ENCODE measurements at places on chromosomes 12 and 14.

DNA sequence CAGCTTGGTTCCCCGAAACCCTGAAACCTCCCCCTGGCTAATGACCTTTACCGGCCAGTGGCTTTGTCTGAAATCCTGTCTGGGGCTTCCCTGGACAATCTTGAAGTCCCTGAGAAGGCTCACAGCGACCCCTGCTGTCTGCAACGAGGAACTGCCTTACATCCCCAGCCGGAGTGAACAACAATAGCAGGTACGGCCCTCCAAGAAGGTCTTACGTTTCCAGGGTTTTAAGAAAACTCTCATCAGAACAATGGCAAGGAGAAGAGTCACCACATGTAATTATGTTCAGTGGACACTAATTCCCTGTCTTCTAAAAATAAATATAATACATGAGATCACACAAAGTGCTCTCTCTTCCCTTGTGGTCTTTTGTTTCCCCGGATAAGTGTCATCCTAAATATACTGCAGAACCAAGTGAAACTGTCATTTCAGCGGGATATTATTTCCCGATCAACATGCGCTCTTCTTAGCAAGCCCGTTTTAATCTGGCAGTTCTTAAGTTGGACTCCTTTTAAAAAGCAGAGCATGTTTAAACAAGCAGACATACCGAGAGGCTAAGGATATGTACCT, 53.3 kb downstream of the RBM19 start:
- DNase-seq: peak; percentile 34

- no peak for DNase-seq
Measured at GRCh38 chr14:66746316-66747006, 238.5 kb downstream of the GPHN start.

GRCh38 chr12:132812631-132813305, 15.9 kb downstream of the GOLGA3 start:
- no peak for DNase-seq

DNA sequence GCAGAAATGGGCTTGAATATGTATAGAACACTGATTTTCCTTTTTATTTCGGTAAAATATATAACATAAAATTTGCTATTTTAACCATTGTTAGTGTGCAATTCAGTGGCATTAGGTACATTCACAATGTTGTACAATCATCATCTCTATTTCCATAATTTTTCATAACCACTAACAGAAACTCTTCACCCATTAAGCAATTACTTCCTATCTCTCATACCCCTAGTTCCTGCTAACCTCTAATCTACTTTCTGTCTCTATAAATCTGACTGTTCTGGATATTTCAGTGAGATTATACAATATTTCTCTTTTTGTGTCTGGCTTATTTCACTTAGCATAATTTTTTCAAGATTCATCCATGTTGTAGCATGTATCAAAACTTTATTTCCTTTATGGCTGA, 8.9 kb upstream of the RNF212B start:
- DNase-seq: no peak

DNA sequence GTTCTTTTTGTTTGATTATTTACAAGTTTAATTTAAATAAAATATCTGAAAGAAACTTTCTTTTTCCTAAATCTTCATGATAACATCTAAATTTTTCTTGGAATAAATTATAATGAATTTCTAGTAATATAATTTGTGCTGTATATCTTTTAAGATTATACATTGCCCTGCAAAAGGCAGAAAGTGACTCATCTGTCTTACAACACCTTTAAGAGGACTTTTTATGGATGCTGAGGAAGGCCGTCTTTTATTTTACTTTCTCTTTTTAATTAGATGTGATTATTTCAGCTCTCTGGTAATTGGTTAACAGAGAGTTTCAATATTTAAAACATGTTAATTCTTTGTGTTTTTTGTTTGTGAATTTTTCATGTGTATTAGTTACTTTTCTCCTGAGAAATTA, 598.4 kb downstream of the RPL10L start:
- DNase-seq: no peak

DNA sequence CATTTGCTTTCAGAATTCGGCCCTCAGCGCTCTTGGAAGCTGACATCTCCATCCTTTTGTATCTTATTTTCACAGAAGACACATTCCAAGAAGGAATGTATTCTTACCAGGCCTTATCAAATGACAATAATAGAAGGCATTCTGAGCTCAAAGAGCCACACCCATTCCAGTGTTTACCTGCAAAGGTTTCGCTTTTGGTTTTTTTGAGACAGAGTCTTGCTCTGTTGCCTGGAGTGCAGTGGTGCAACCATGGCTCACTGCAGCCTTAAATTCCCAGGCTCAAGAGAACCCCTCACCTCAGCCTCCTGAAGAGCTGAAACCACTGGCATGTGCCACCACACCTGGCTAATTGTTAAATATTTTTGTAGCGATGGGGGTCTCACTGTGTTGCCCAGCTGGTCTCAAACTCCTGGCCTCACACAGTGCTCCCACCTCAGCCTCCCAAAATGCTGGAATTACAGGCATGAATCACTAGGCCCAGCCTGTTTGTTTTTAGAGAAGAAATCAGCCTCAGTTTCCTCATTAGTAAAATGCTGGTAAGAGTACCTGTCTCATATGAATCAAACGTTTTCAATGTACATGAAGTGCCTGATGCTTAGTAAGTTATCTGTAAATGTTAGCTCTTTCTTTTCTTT, 69.2 kb downstream of the SLC6A12 start:
- no peak for DNase-seq

DNA sequence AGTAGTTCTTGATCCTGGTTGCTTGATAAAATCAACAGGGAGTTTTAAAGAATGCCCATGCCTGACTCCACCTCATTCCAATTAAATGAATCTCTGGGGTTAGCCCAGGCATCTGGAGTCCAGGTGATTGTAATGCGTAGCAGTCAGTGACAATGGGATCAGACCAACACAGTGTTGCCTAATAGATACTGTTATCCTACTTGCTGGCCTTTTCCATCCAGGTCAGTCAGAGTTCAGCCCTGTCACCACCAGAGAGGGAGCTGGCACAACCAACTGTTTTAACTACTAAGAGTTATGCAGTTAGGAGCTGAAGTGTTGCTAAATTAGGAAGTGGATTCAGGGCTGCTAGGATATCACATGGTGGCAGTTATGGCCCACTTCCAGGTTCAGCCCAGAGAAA, 107.1 kb downstream of the GPR135 start:
- no peak for DNase-seq

- DNase-seq: no peak
Measured at GRCh38 chr12:40122842-40123241, 17.0 kb upstream of the SLC2A13 start.

DNA sequence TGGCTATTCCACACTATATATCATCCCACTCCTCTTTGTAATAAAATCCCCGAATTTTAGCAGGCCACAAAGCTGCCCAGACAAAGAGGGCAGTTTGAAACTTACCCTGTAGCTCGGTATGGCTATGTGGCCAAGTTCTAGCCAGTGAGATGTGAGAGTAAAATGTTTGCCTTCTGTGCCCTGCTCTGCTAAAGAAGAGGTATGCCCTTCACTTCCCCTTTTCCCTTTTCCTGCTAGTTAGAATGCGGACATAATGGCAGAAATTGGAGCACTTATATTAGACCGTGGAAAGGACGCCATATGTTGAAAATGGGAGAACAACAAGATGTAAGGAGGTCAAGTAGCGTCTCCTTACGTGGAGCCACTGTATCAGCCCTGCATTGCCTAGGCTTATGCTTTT, 11.5 kb upstream of the CCDC91 start:
- no peak for DNase-seq

- no peak for DNase-seq
Measured at GRCh38 chr14:45252366-45253069, 484 bp downstream of the MIS18BP1 start.

DNA sequence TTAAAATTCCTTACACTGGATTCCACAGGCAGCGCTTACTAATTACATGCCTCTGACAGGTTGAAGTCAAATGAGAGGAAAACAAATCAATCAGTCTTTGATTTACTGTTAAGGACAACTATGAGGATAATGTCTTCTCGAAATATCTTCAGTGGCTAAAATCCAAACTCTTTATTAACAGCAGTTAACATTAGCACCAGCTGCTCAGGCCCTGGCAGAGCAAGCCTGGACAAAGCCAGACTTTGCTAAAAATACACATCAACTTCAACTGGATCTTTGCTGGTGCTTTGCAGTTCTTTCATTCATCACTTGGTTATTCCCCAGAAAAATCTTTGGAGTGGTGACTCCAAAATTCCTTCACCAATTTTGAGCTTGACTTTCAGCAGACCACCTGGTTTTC, 98.7 kb downstream of the HECTD4 start:
- no peak for DNase-seq

GRCh38 chr12:21813125-21813524, 38.6 kb upstream of the KCNJ8 start:
- no peak for DNase-seq

GRCh38 chr12:49189731-49190716, 1.1 kb upstream of the TUBA1A start:
- no peak for DNase-seq

DNA sequence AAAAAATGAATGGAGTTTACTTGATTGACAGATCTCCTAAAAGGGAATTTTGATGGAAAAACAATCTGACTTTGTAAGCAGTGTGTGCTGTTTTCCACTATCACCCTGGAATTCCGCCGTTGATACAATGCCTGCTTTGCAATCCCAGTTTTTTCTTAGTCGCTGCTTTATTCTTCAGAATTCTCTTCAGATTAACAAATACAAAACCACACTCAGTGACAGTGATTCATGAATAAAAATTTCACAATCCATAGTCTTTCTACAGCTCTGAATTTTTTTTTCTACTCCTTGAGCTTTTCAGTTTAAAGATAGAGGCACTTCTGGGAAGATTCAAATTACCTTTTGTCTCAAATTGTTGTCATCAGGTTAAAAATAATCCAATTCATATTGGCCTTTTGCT, 44.6 kb upstream of the KITLG start:
- DNase-seq: no peak

DNA sequence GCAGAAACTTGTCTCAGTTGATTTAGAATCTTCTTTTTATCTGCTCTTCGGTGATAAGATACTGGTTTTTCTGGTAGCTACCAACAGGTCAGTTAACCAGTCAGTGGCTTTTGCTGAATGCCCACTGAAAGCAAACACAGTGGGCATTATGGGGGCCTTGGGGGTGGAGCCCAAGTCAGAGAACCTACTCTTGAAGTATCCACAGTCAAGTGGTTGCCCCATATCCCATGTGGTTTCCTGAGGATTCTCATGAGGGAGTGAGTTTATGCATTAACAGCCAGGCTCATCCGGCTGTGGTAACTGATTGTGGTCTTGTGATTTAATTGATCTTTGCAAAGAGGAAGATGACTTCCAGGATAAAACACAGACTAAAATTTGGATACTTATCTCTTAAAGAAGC, 83.7 kb downstream of the ST8SIA1 start:
- no peak for DNase-seq

- no peak for DNase-seq
Measured at GRCh38 chr12:95549392-95550084, 1.7 kb downstream of the USP44 start.

GRCh38 chr12:118374909-118375308, 1.4 kb upstream of the SUDS3 start:
- DNase-seq: no peak

DNA sequence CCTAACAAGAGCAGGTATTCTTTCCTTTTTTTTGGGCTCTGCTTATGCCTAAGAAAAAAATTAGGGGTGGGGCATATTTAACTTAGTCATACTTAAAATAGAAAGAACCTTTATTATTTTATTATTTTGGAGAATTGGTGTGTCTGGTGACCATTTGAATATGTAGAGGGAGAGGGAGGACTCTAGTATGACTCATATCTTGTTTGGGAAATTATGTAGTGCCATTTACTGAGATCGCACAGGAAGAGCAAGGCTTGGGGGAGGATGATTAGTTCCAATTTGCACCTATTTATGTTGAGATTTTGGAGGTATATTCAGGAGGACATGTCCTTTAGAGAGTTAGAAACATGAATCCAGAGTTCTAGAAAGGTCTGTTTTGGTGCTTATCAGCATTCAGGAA, 9.9 kb downstream of the ZNF410 start:
- DNase-seq: no peak

DNA sequence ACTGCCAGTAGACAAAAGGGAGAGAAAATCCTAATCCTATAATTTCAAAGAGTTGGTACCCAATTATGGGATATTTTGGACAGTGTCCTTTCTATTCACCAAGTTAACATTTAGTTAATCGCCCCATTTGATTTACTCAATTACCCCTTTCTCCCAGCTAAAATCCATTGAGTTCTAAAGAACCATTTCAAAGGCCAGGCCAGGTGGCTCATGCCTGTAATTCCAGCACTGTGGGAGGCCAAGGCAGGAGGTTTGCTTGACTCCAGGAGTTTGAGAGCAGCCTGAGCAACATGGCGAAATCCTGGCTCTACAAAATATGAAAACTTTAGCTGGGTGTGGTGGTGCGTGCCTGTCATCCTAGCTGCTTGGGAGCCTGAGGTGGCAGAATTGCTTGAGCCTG, 5.5 kb upstream of the GPR19 start:
- DNase-seq: no peak

DNA sequence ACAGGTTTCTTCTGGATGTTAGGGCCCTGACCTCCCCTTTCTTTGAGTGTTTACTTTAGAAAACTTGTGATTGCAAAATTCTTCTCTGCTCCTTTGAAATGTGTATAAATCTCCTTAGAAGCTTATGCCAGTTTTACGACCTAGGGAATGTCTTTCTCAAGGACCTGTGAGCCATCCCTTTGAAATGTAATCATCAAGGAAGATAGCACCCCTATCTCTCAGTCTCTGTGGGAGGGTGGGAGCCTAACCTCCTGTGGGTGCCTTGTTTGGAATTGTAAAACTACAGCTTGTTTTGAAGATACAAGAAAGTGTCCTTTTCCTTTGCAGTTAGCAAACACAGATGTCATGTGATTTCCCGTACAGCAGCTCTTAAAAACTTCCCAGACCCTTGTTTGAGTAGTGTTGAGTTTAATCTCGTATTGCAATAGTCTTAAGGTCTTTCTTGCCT, 3.3 kb downstream of the OR10AD1 start:
- no peak for DNase-seq

DNA sequence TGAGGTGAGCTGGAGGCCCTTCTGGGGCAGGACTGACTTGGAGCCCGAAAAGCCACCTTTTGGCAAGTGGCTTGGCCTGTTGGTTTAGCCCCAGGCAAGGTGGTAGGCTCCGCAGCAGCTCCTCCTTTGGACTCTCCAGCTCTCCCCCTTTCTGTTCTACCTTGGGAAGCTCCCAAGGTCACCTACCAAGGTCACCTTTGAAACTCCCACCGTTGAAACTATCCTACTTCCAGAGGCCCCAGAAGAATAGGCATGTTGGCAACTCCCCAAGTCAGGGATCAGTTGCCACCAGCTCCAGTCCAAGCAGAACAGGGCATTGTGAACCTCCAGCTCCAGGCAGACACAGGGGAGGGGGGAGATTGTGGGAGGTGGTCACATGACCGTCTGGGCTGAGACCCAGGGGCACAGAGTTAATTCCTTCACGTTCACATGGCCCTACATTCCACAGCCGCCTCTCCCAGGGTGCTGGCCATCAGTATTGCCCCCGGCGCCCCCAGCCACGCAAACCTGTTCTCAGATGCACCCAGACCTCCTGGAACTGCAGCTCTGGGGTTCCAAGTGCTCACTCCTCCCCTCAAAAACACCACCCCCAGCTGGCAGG, 14.4 kb downstream of the IRF2BPL start:
- no peak for DNase-seq

GRCh38 chr12:67592228-67593011, 56.1 kb upstream of the DYRK2 start:
- no peak for DNase-seq

Measured in NCI-H1930 (cell line).